CD4-positive, alpha-beta T cell treated with Interleukin-6 at 100 ng/mL for 8 hours (primary cell): ENCODE measurements at places on chromosomes 5 and 9.
A peak's percentile ranks its signal among the peaks of the same experiment; 100 is the strongest.

- DNase-seq, result no peak
Observed at GRCh38 chr5:31996909-31997308, 177.2 kb downstream of the GOLPH3 start.

- no peak for DNase-seq
Observed at GRCh38 chr5:168820874-168821273, 241.7 kb upstream of the PANK3 start.

- DNase-seq, result no peak
Observed at GRCh38 chr5:13566871-13567339, 377.6 kb downstream of the DNAH5 start.

DNA sequence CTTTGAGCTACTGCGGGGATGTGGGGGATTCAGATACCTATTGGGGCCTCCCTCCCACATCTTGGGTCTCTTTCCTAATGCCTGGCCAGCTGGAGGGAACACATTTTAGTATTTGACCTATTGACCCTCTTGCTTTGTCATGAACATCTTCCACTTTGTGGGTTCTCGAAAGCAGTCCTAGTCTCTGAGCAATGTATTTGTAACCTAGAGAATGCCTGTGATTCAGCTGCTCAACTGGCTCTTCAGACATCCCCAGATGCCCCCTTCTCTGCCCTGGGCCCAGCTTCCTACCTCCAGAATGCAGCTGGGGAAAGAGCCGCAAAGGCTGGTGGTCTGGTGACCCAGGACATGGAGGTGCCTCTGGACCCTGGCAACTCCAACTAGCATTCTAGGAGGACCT, 32.2 kb downstream of the APTX start:
- no peak for DNase-seq

- no peak for DNase-seq
Observed at GRCh38 chr5:143140492-143141203, 262.8 kb downstream of the NR3C1 start.

DNA sequence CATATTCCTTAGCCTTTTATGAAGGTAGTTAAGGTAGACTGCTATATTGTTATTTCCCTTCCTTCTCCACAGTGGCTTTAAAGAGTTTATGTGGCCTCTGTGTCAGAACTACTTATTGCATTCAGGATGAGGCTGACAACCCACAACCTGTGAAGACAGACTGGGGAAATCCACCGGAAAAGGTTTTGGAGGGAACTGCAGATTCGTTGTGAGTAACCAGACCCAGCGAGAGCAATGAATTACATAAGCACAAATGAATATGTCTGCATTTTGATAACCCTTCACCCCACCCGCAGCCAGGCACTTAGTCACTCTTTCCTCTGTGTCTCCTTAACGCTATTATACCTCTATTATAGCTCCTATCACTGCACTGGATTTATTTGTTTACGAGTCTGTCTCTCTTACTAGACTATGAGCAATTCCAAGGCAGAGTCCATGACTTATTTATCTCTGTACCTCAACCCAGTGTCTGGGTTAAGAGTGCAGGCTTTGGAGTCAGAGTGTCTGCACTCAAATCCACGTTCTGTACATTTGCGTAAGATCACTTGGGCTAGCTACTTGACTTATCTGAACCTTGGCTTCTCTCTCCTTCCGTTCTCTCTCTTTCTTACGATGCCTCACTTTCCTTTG, 19.2 kb downstream of the KCTD16 start:
- DNase-seq, result peak; percentile 91
